Urinary bladder (tissue), 4 donors: ENCODE measurements at places on chromosomes 13 and 19. TPM values are rescaled to one million over a fixed set of nuclear protein-coding genes. Genes with fewer than 3 reads are reported as not detected.

TMPRSS9 gene
- total RNA-seq: 0.11 TPM

FCAR gene
- not detected for total RNA-seq

MAB21L1 gene
- total RNA-seq: 3.2 TPM

CGB2 gene
- total RNA-seq: not detected

GPC5 gene
- 5.0 TPM for total RNA-seq

NXNL1 gene
- not detected for total RNA-seq

URAD gene
- not detected for total RNA-seq

CDX2 gene
- total RNA-seq: not detected

ZNF154 gene
- total RNA-seq: 29.3 TPM

NLRP9 gene
- not detected for total RNA-seq

CACNG8 gene
- 0.11 TPM for total RNA-seq

FUZ gene
- 13.3 TPM for total RNA-seq

SEMA6B gene
- total RNA-seq: 5.4 TPM

NCLN gene
- total RNA-seq: 10.5 TPM

TMEM259 gene
- 34.5 TPM for total RNA-seq

C19orf85 gene
- total RNA-seq: not detected

IFNL2 gene
- total RNA-seq: not detected

ATXN8OS gene
- total RNA-seq: not detected

CALR gene
- total RNA-seq: 350 TPM

CYP4F11 gene
- total RNA-seq: 1.0 TPM

MATK gene
- total RNA-seq: 0.53 TPM

DAPK3 gene
- 71.9 TPM for total RNA-seq

SHISA7 gene
- 0.16 TPM for total RNA-seq

OR1I1 gene
- total RNA-seq: not detected

CLDND2 gene
- total RNA-seq: not detected

RFX2 gene
- 13.4 TPM for total RNA-seq

ACOD1 gene
- total RNA-seq: not detected

TEX101 gene
- total RNA-seq: not detected

IGFLR1 gene
- 0.53 TPM for total RNA-seq

MYH14 gene
- total RNA-seq: 15.5 TPM

GPR12 gene
- not detected for total RNA-seq

PSMC4 gene
- 45.2 TPM for total RNA-seq

THOP1 gene
- total RNA-seq: 29.2 TPM

CYSLTR2 gene
- total RNA-seq: 1.4 TPM

CYP4F2 gene
- total RNA-seq: not detected

CYP2F1 gene
- not detected for total RNA-seq

ZNF284 gene
- total RNA-seq: 5.7 TPM

PLK5 gene
- 0.37 TPM for total RNA-seq
